ENCODE measurements at places on chromosomes 2 and 18.

DNA sequence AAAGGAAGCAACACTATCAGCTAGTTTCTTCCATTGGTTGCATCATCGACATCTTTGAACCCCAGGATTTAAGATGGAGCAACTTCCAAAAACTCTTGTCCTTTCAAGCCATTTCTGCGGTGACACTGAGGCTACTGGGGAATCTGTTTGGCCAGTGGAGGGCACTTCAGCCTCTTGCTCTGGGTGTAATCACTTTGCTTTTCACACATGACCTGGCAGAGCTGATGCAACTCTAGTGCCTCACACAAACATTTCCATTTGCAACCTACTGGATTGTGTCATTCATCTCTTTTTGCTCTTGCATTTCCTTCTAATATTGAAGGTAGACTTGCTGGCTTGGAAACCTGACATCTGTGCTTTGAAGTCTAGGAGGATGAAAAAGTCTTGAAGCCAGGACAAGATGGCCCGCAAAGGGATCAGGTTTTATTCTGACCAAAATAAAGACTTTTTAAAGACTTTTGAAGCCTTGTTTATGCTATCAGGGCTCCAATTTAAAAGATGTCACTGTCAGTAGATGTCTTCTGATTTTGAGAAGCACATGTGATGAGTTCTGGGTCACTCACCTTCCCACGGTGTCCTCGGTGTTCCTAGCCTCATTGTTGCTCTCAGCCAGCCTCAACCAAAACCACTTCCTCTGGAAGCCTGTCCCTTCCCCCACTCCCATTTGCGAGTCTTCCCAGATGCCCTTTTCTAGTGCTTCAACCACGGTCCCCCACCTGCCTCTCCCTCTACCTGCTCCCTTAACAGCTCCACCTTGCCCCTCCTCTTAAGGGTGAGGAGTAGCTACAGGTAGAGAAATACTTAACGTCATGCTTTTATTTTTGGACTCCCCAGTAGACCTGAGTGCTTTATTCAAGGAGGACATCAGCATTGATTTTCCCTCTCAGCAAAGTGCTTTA is 69.7 kb upstream of the KCNE4 start:
- no peak for DNase-seq

DNA sequence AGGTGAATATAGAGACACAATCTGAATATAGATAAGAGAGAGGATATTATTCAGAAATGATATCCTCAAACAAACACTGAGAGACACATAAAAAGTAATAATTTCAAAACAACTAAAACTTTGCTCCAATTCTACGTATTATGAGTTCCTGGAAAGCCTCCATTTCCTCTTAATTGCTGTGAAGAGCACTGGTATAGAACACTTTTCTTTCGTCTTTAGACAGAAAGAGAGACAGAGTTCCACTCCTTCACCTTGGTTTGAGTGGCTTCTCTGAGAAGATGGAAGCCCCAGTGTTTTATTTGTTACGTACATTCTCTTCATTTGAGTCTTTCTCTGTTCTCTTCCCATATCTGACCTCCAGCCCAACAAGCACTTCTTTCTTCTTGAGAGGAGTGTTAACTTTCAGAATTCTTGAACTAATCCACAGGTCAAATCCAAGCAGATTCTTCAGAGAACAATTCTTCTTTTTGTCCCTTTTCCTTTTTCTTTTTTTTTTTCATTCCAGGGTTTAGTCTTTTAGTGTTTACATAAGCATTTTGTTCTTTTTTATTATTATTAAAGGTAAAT is 6.4 kb upstream of the PIK3C3 start:
- DNase-seq = no peak

DNA sequence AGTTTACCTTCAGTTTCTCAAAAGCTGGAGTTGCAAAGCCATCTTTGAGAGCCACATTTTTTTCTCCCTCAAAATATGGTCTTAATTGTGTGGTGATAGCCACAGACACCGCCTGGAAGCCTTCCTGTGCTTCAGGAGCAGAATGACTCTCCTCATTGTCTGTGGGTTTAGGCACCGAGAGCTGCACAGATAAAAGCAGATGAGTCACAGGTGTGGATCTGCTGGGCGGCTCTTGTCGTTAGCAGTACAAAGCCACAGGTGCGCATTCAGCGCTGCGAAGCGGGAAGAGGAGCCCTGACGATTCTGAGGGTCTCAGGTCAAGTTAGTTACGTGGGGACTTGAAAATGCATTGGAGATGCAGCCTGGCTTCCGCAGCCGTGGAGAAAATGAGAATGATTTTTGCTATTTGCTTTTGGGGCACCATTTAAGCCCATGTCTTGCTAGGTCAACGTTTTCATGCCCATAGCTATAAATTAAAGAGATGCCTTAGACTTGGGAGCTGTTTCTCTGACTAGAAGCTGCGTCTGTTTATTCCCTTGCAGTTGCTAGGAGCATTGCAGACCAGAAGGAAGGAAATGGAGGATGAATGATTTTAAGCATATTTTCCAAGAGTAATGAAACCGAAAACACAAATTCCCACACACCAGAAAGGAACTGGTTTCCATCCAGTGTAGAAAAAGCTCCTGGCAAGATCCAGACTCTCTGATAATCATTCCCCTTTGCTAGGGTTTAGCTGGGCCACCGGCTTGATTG is 51.5 kb downstream of the KLHL29 start:
- no peak for DNase-seq

GRCh38 chr2:112168422-112169124 is 30.4 kb downstream of the FBLN7 start:
- DNase-seq = no peak

DNA sequence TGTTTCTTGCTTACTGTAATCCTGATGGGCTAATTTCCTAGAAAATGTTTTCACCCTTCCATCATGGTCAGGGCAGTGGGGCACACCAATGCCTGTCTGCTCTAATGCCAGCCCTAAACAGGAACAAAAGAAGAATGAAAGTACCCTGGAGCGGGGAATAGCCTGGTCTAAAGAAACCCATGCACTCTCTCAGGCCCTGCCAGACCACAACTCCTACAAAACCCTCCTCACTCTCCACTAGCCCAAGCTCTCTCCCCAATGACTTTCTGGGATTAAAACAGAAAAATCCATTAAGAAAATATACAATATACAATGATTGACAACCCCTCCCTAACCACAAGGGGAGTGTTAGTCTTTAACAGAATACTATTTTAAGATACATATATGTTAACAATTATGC is 67.6 kb downstream of the AAK1 start:
- no peak for DNase-seq

GRCh38 chr2:147679955-147680531 is 164.8 kb upstream of the ACVR2A start:
- no peak for DNase-seq

DNA sequence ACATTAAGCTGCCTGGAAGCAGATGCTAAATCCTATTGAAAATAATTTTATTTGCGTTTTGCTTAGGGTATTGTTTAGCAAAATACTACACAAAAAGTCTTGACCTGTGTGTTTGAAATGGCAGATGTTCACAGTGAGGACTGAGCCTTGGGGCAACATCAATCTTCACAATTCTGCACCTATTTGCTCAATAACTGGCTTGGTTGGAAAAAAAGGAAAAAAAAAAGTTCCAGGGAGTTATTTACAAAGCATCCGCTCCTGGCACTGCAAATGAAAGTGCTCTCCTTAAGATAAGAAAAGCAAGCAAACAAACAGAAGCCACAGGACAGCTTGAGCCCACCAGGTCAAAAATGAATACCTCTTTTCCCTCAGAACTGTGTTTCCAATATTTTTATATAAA is 77.7 kb downstream of the MAP2 start:
- no peak for DNase-seq

GRCh38 chr2:1979569-1979968 is 235.3 kb upstream of the PXDN start:
- no peak for DNase-seq

GRCh38 chr2:170361090-170361936 is 183.4 kb downstream of the MYO3B start:
- DNase-seq = peak; percentile 12

DNA sequence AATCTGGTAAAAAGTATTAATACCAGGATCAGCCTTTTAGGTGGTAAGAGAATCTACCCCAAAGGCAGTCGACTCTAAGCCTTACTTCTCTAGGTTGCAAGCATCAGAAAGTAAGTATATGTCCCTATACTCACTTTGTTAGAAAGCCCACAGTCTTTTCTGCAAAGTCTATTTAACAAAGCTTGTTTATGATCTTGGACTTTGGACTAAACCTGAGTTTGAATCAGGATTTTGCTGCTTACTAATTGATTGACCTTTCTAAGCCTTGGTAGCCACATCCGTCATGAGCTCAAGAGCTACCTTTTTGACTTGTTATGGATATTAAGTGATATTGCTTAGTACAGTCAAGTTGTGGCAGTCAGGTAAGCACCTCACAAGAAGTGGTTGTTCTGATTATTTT is 18.4 kb downstream of the FMNL2 start:
- no peak for DNase-seq

- no peak for DNase-seq
Measured at GRCh38 chr2:239329972-239330572, 70.7 kb downstream of the HDAC4 start.

- DNase-seq = no peak
Measured at GRCh38 chr2:176817061-176817565, 395.5 kb upstream of the HNRNPA3 start.

- DNase-seq = no peak
Measured at GRCh38 chr2:80322311-80322920, 17.9 kb upstream of the LRRTM1 start.

- DNase-seq = no peak
Measured at GRCh38 chr2:221042926-221043325, 529.2 kb downstream of the EPHA4 start.

DNA sequence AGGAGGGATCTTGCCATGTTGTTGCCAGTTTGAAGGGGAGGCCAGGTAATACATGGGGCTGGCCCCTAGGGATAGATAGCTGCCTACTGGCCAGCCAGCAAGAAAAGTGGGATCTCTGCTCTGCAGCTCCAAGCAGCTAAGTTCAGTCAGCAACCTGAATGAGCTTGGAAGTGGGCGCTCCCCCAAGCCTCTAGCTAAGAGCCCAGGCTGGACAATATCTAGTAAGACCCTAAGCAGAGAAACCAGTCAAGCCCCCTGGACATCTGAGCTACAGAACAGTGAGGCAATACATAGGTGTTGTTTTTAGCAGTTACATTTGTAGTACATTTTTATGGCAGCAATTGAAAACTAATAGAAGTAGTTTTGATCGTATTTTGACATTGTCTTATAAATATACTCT is 409.8 kb upstream of the SMIM21 start:
- no peak for DNase-seq

DNA sequence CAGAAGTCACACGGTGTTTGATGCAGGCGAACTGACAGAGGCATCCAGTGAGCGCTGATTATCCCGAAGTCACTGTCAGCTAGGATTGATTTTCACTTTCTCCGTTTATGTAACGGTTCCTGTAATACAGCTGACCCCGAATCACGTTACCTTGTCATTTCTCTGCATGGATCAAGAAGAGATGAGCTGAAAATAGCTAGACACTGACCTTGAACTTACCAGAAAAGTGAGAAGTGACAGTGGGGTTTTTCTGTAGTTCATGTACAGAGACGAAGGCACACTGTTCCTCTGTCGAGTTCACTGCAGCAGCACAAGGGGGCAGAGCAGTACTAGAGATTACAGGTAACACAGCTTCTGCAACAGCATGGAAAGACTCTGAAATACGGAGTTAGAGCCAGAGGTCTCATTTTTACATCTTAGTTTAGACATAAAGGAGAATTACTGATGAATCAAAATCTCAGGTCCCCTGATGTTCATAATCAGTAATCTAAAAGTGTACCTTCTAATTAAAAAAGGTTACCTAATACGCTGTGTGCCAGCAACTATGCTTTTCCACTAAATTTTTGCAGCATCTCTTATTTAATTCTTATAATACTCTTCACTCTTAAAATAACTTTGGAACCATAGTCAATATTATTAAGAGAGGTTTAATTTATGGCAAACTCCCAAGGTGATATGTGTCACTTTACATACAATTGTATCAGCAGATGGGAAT is 33.1 kb downstream of the ARHGAP15 start:
- peak; percentile 31 for DNase-seq

GRCh38 chr18:43931439-43931838 is 654.1 kb upstream of the SYT4 start:
- no peak for DNase-seq
